ENCODE measurements at places on chromosomes 7 and 10. TPM values are rescaled to one million over a fixed set of nuclear protein-coding genes. Genes with fewer than 3 reads are reported as not detected.

The LRRD1 gene
- total RNA-seq = 0.92 TPM

The WDR11 gene
- 70.1 TPM for total RNA-seq

The NKX6-2 gene
- 5.8 TPM for total RNA-seq

The ZNF398 gene
- 25.4 TPM for total RNA-seq

The RARRES2 gene
- total RNA-seq = 10.8 TPM

The PNLIPRP3 gene
- total RNA-seq = not detected

The BRI3 gene
- total RNA-seq = 29.1 TPM

The ARHGAP22 gene
- 7.2 TPM for total RNA-seq

The ASAH2B gene
- 12.2 TPM for total RNA-seq

The MYH16 gene
- total RNA-seq = not detected

The HOXA1 gene
- total RNA-seq = not detected

The ATOH7 gene
- total RNA-seq = 0.69 TPM

The FGFR2 gene
- 28.4 TPM for total RNA-seq

The DPP6 gene
- total RNA-seq = 85.1 TPM

The CTAGE4 gene
- total RNA-seq = 1.2 TPM

The NXPH1 gene
- 94.6 TPM for total RNA-seq

The HOXA6 gene
- not detected for total RNA-seq

The RELN gene
- total RNA-seq = 77.0 TPM

The SPDYE11 gene
- not detected for total RNA-seq

The PGAM2 gene
- 16.4 TPM for total RNA-seq

The NKX2-3 gene
- total RNA-seq = not detected

The GATA3 gene
- 0.69 TPM for total RNA-seq

The ANK3 gene
- 291 TPM for total RNA-seq

The CNNM1 gene
- 6.5 TPM for total RNA-seq

Data from diencephalon (tissue), 1 donor.